ENCODE measurements at places on chromosomes 12 and 14.

GRCh38 chr12:83573671-83574070, 887.0 kb downstream of the TMTC2 start:
- no peak for DNase-seq

DNA sequence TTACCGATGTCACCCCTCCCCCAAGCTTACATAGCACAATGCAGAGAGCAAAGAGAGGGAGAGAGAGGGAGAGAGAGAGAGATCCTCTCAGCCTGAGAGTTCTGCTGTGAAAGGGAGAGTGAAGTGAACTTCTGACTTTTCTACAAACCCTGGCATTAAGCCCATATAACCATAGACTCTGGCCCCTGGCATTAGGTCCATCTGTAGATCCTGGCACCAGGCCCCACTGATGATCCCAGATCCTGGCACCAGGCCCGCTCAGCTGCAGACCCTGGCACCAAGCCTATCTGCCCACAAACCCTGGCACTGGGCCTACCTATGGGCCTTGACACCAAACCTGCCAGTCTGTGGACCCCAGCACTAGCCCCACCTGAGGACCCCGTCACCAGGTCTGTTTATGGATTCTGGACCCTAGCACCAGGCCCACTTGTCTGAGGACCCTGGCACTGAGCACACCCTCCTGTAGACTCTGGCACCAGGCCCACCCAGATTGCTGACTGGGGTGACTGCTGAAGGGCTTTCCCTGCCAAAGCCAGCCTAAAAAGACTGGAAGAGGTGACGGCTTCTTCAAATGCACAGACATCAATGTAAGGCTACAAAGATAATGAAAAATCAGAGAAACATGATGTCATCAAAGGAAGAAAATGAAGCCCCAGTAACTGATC, 14.5 kb upstream of the KRT83 start:
- DNase-seq = no peak

DNA sequence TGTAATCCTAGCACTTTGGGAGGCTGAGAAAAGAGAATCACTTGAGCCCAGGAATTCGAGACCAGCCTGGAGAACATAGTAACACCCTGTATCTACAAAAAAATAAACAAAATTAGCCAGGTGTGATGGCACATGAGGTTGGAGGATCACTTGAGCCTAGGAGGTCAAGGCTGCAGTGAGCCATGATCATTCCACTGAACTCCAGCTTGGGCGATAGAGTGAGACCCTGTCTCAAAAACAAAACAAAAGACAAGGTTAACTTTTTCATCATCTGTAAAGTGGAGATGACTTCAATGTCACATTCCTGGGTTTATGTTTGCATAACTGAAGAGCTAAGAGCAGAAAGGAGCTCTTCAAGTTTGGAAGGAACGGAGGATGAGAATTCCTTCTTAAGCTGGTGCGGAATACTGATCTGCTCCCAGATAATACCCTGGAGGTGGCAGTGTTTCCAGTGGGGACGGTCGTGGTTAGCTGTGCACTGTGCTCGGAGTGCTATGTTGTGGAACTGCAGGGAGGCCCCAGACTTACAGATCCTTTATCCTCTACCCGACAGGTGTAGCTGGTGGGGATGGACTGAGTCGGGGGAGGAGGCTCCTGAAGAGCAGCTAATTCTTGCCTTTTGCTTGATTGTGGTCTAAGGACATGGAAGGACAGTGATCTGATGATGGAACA, 22.5 kb upstream of the BICD1 start:
- no peak for DNase-seq

DNA sequence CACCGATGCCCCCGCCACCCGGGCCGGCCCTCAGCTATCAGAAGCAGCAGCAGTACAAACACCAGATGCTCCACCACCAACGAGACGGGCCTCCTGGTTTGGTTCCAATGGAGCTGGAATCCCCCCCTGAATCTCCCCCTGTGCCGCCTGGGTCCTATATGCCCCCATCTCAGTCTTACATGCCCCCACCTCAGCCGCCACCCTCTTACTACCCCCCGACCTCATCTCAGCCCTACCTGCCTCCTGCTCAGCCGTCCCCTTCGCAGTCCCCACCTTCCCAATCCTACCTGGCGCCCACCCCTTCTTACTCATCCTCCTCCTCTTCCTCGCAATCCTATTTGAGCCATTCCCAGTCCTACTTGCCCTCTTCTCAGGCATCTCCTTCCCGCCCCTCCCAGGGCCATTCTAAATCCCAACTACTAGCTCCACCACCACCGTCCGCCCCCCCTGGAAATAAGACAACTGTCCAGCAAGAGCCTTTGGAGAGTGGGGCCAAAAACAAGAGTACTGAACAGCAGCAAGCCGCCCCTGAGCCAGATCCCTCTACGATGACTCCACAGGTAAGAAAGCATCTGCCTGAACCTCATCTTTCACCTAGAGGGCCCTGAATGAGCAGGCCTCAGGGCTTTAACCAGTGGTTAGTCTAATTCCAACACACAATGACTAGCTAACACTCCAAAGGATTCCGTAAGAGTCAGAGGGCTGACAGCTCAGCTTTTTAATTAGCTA, 851 bp downstream of the YLPM1 start:
- DNase-seq = no peak

DNA sequence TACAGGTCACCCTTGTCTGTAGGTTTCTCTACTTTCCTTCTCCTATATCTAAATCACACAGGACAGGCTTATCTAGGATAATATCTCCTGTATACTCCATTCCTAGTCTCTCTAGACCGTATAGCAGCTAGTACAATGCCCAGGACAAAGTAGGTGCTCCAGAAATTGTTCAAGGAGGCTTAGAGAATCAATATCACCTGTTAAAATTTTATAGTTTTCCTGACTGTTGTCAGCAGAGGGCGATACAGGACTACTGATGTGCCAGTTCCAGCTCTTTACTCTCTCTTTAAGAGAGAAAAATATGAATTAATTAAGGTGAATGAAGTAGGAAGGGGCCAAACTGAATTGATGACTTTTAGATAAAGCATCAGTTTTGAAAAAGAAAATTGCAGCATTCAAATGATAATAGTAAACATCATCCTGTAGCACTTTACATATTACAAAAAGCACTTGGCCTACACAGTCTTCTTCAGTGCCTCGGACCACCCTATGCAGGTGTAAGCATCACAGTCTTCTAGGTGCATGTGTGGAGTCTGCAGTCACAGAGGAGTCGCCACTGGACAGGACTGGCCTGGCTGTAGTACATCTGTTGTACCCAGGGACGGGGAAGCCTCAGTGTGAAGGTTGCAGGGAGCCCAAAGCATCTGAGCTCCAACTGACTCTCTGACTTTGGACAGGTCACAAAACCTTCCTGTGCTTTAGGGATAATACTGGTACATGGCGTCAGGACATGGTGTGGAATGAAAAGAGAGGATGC, 61.9 kb upstream of the MAX start:
- DNase-seq = peak; percentile 61
